ENCODE measurements at places on chromosomes 11 and 22.

- DNase-seq: no peak
Observed at GRCh38 chr11:46492532-46492931, 101.0 kb upstream of the CHRM4 start.

DNA sequence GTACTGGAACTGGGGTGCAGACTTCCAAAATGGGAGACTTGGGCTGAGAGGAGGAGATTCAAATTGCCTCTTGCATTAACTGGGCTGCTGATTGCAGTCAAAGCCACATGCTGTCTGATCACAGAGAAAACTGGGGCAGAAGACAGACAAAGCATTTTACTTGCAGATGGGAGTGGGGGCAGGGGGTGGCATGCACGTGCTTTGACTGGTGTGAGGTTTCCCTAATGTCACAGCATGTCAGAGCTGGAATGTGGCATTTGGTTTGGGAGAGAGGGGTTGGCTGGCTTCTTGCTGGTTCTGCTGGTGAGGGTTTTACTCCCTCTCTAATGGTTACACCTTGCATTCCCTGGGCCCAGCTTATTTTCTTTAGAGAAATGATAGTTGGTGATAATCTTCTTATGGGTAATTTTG lies 2.9 kb downstream of the TUB start:
- DNase-seq: no peak

DNA sequence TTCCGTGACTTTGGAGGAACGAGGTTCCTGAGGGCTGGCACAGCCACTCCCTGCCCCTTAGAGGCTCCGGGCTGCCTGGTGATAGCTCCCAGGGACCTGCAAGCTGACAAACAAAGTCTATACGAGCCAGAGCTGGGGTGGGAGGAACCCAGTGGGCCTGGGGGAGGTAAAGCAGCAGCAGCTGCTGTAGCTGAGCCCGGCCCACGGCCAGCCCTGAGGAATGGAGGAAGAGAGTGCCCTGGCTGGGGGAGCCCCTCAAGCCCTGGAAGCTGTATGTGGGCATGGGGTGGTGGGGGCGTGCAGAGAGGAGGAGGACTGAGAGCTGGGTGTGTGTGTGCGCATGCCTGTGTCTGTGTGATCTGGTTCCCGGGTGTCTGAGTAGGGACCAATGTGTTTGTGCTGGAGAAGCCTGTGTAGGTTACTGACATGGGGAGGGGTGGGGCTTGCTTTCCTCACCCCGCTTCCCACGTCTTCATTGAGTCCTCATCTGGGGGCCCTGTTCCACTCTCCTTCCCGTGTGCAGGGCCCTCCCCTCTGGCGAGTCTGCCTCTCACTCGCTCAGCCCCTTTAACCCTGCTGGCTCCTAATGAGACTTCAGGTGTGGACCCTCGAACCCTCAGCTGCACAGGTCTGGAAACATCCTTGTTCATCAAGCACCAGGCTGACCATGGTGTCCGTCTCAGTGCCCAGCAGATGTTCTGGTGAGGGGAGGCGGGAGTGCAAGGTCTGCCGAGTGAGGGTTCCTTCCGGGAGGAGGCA lies 10.8 kb downstream of the ST3GAL4 start:
- no peak for DNase-seq

GRCh38 chr11:84140386-84141169 lies 854.4 kb upstream of the CCDC90B start:
- DNase-seq: no peak

DNA sequence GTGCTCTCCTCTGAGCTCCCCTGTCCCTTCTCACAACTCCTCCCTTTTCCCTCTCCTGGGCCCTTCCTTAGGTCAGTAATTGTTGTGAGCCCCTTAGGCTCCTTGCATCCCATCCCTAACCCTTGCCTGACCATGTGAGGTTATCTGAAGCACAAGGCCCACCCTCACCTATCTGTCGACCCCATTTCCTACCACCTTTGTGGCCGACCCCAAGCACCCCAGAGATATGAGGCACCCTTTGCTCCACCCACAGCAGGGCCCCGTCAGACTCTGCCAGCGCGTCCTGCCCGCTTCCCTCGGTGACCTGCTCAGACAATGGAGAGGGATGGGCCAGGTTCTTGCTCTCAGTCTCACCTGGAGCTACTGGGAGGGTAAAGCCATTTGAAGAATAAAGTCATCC lies 1.3 kb downstream of the GNG3 start:
- DNase-seq: peak; percentile 25

DNA sequence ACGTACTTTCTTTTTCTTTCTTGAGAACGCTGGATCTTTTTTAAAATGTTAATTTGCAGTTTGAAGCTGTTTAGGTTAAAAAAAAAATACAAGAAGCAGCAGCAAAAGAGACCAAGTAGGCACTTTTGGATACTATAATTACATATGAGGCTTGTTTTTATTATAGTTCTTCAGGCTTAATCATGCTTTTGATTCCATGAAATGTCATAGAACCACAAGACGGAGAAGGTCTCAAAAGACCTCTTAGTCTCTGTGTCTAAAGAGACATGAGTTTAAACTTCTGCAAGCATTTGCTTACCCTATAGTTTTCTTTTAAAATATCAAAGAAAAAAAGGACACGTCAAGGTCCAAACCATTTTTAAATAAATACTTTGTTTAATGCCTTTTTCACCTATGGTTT lies 18.8 kb upstream of the MMP20 start:
- no peak for DNase-seq

GRCh38 chr11:69265911-69266510 lies 27.9 kb upstream of the MYEOV start:
- DNase-seq: no peak

DNA sequence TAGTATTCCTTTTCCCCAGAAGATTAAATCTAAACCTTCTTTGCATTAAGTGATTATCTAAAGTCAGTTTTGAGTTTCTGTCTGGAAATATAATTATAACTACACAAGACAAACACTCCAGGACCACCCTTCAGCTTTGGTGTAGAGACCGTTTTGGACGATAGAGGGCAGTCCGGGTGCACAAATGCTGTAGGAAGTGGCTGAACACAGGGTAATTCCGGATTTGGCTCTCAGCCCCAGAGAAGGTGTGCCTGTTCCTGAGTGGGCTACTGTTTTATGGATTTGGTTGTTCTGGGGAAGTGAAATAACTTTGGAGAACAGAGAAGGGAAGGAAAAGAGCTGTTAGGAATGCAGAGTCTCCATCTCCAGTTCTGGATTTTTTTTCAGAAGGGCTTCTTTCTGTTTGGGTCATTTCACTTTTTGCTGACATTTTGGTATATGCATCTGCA lies 14.8 kb downstream of the EXT2 start:
- DNase-seq: peak; percentile 64
